ENCODE measurements at places on chromosomes 5 and 9.
A peak's percentile ranks its signal among the peaks of the same experiment; 100 is the strongest.

- no peak for DNase-seq
Measured at GRCh38 chr5:151067632-151068432, 13.0 kb downstream of the TNIP1 start.

DNA sequence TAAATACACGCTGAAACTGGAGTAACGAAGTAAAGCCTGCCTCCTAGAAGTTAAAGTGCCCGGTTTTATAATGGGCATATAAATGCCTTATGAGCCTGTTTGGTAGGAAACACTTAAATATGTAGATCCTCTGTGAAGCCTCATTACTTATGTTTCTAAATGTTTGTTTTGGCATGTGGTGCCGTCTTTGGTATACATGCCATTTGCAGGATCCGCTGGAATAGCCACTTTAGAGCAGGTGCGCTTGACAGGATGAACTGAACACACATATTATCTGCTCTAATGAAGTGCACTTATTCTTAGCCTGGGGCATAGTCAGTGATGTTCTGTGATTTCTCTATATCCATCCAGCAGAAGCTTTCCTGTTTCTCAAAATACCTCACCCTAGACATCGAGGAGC, 778.1 kb upstream of the WWC1 start:
- DNase-seq, result no peak

DNA sequence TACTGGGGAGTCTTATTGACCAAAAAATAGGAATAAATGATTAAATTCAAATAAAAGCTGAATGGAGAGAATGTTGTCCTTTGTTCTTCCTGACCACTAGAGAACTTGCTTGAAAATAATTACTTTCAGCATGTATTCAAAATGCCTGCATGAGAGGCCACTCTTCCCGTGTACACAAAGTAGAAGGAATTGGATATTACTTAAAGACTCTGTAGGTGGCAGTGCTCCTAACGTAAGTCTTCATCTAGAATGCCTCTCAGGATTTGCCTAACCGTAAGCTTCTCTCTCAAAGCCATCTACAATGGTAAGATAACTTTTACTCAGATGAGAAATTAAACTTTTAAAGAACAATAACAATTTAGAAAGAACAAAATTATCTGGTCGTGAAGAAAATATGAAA, 620.0 kb upstream of the CCNG1 start:
- DNase-seq, result no peak

DNA sequence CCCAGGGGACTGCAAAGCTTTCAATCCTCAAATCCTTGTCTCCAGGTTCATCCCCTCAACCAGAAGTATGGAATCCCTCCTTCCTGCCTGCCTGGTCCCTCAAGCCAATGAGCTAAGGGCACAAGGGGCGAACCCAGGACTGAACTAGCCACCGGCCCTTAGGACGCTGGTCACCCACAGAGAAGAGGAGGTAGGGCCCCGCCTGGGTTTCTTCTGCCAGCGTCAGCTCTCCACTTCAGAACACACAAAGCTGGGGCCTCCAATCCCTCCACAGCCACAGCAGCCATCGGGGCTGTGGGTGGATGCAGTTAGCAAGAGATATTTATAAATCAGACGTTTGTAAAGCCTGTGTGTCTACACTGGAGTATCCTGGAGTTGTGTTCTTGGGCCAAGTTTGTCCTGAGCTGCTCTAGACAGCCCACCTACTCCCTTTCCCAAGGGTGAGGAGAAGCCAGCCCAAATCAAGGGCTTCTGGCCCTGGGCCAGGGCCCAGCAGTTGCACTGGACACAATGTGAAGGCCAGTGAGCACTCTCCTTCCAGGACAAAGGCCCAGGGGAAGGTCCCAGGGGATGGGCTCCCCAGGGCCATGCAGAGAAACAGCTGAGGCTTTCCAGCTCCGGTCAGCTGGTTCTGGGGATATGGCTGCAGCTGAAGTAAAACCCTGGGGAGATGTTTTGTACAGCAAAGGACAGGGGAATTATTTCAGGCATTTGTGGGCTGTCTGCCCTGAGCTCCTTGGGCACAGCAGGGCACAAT, 18.9 kb downstream of the AMBP start:
- DNase-seq, result no peak

- DNase-seq, result no peak
Measured at GRCh38 chr9:85603936-85604335, 137.8 kb downstream of the AGTPBP1 start.

DNA sequence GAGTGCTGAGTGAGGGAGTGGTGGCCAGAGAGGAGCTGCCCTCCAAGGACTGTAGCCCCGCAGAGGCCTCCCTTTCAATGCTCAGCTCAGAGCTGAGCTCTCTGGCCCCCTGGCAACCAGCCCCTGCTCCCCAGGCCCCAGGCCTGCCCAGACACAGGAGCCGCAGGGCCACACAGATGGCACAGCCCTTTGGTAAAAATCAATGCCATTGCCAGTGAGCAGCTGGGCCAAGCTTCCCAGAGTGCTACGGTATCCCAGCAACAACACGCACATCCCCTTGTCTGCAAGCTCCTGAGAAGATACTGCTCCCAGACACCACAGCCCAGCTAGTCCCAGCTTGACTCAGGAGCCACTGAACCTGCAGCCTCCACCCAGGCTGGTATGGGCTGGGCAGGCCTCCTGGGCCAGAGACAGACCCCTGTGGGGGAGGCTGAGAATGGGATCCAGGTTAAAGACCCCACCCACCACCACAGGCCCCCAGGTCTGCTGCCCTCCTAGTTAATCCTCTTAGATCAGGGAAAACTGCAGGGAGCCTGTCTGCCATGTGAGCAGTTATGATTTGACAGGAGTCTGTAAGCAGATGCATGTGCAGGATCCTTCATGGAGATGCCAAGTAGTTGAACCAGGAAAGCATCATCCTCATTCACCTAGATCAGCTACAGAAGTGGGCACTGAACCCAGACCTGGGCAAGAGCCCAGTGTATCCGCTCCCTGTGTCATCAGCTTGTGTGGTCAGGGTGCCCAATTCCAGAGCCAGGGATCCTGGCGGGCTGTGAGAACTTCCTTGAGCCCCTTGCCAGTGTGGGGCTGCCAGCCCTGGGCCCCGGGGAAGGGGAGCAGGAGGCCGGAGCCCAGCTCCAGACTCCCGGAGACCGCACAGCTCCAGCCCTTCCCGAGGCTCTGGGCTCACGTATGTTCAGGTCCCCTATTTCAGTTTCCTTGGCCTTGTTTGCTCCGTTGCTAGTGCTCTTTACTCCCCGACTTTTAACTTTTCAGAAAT, 26.7 kb upstream of the ADAMTS2 start:
- no peak for DNase-seq

DNA sequence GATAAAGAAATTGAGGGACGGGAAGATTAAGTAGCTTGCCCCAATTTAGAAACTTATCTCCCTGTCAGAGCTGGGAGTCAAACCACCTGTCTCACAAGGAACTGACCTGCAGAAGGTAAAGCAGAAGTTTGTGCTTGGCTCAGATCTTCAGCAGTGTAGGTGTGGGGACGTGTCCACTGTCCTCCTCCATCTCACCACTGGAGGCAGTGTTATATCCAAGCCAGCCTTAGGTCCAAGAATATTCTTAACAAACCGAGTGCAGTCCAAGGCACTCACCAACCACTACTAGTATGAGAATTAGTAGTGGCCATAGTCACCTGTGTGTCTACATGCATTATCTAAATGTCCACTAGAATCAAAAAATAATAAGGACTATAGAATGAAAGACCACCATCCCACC, 86.3 kb upstream of the IRX1 start:
- no peak for DNase-seq

DNA sequence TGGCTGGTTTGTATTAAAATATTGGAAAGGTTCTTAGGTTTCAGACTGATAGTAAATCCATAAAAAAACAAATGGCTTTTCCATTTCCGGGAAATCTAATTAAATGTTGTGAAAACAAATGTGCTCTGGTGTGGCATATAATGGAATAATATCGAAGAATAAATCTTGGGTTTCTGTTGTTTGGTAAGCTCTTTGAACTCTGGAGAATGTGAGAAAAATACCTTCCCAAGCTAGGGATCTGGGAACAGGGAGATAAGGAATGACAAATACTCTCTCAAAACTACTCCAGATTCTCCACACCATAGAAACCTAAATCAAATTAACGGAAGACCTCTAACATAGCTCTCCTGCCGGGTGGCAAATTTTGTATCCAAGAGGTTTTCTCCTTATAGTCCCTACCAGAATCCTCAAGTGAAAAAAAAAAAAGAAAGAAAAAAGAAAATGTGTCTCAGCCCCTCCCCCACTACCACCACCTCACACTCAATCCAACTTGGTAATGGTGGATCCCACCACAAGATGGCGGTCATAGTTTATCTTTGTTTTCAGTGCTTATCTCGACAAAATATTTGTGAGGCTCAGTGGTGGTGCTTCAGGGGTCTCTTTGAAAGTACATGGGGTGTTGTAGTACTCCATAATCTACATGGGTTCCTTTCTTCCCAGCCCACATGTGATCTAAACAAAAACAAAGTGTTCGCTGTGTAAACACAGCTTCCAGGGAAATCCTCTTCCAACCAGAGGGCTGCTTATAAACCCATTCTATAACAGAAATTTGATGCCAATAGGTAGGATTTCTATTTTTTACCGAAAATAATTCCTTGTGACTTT, 54.5 kb upstream of the FST start:
- peak; percentile 2 for DNase-seq

DNA sequence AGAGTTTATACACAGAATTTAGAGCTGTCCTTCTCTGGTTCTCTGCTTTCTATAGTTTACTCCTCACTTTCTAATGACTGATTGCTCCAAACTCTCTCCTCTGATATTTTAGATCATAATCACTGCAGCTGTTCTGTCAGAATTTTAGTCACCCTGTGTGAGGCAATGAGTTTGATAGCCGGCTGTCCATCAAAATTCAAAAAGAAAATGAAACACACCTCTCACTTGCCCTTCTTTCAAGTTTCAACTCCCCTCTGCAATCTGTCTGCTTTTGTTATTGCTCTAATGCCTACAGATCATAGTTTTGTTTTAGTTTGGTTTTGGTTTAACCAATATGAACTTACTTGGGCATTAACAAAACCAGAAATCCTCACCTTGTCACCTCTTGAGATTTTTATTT, 23.3 kb upstream of the ABLIM3 start:
- DNase-seq, result no peak

- DNase-seq, result no peak
Measured at GRCh38 chr5:35269006-35269405, 38.7 kb upstream of the PRLR start.

DNA sequence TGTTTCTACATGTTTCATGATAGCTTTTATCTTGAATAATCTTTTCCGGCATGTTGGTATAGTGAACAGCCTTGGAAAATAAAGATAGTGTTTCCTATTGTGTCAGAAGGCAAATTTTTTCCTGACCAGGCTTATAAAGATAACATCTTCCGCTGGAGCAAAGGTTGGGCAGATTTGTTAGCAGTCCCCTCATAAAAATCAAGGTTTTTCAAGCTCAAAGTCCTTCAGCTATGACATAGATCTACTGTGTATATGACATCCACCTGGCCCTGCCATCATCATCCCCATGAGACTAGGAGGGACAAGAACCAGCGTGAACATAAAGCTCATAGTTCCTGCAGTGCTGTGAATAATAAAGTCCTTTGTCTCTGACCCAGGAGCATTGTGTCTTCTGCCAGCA, 30.4 kb upstream of the OTULINL start:
- no peak for DNase-seq

DNA sequence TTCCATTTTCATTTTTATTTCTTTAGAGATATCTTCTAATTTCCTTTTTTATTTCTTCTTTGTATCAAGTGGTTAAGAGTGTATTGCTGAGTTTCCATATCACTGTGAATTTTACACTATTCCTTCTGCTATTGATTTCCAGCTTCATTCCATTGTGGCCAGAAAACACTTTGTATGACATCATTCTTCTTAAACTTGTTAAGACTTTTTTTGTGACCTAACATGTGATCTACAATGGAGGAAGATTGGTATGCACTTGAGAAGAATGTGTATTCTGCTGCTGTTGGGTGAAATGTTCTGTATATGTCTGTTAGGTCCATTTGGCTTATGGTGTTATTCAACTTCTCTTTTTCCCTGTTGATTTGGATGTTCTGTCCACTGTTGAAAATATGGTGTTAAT, 274.2 kb upstream of the PUM3 start:
- no peak for DNase-seq

DNA sequence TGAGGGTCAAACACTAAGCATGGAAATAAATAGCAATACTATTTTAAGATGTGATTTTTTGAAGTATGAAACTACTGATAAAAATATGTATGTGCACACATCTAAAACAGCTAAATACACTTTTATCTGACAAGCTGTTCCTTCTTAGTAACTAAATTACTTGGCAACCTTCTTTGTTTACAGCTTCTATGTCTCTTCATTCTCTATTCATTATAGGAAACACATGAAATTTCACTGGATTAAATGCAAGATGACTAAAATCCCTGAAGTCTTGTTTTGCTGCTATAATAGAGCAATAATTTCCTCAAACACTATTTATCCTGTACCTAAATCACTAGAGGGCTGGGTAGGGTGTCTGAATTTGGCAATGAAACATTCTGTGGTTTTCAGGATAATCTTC, 11.7 kb downstream of the RICTOR start:
- no peak for DNase-seq

GRCh38 chr5:171299851-171300250, 9.2 kb upstream of the TLX3 start:
- DNase-seq, result no peak

DNA sequence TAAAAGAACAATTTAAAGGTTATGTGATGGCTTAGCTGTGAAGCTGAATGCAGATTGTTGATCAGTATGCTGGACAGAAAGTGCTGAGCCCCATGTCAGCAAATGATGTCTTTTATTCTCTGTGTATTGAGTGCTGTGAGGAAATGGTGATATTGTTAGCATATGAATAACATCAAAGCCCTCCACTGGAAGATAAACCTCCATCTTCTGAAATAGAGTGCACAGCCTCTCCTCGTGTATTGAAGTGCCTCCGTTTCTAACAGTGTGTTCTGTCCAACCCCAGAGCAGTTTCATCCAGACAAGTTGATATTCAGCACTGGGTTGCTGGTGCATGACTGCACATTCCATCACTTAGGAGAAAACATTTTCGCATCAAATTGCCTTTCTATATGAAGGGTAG, 242.9 kb downstream of the CSNK1G3 start:
- DNase-seq, result no peak

- no peak for DNase-seq
Measured at GRCh38 chr5:39755986-39756385, 331.2 kb upstream of the DAB2 start.

GRCh38 chr9:36207546-36208012, 16.9 kb downstream of the CLTA start:
- DNase-seq, result no peak

DNA sequence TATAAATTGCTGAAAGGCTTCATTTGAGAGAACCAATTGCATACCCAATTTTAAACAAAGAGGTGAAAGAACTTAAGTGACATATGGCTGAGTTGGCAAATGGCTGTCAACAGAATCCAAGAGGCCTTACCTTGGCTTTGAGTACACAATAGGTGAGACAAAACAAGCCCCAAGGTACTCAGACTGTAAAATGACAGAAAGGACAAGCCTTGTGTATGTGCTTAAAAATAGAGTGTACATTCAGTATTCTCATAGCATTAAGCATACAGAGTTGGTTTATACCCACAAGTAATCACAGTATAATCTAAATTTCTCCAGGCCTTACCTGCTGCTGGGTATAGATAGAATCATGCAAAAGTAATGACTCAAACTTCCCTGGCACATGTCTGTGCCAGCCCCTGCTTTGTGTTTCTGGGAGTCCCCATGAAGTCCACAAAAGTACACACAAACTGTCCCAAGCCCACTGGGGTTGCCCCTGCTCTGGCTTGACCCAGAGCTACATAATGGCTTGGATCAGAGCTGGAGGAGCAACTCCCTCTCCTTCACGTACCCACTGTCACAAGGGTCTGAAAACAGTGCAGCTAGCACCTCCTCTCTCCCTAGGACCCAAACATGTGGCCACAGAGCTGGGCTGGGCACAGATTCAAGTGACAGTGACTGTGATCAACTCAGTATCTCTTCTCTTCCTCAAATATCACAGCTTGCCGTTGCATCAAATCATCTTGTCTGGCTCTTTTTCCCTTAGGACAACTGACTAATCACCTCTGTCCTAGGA, 250.8 kb downstream of the ENC1 start:
- no peak for DNase-seq
